ENCODE measurements at places on chromosomes 2 and 18.

GRCh38 chr2:56009758-56010458 is 86.3 kb upstream of the EFEMP1 start:
- peak; percentile 20 for DNase-seq

DNA sequence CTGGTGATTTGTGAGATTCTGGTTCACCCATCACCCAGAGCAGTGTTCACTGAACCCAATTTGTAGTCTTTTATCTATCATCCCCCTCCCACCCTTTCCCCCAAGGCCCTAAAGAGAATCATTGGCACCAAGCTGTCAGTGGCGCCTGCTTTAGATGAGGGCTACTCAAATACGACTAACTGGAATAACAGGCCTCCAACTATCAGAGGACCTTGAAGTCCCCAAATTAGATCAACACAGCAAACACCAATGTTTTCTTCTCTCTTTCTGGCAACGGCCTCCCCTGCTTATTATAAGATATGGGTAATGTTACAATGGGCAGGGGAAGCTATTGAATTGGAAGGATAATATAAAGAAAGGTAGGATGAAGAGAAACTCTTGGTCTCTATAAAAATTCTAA is 232.3 kb downstream of the SCG2 start:
- no peak for DNase-seq

- DNase-seq, result no peak
Observed at GRCh38 chr2:233700028-233700635, 7.4 kb downstream of the UGT1A6 start.

GRCh38 chr18:68699043-68699442 is 15.9 kb downstream of the TMX3 start:
- no peak for DNase-seq

DNA sequence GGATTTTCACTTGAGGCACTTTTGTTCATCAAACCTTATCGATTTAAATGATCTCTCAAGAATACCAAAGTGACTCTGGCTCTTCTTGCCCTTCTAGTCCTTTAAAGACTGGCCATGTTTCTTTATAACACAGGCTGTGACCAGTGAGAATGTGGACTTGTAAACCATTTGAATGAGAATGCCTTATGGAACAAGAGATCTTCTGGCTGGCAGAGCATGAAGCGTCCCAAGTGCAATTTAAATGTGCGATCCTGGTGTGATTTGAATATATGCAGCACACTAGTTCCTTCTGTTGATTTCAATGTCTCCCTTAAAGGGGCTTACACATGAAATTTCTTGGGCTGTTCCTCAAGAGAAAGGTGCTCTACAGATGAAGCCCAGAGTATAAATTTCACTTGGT is 262.4 kb upstream of the CCDC68 start:
- DNase-seq, result no peak

- DNase-seq, result no peak
Observed at GRCh38 chr2:216327447-216327935, 44.8 kb downstream of the MARCHF4 start.

DNA sequence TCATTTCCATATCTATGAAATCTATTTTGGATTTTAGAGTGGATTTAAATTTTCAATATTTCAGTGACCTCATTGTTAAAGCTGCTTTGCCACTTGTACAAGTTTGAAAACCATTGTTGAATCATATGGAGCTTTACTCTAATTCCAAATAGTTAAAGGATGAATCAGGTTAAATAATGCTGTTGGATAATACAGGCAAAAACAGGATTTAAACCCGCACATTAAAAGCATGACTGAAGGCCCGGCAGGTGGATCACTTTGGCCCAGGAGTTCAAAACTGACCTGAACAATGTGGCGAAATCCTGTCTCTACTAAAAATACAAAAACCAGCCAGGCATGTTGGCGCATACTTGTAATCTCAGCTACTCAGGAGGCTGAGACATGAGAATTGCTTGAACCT is 68.3 kb downstream of the RIF1 start:
- DNase-seq, result no peak
